ENCODE measurements at places on chromosomes 6 and 20.

DNA sequence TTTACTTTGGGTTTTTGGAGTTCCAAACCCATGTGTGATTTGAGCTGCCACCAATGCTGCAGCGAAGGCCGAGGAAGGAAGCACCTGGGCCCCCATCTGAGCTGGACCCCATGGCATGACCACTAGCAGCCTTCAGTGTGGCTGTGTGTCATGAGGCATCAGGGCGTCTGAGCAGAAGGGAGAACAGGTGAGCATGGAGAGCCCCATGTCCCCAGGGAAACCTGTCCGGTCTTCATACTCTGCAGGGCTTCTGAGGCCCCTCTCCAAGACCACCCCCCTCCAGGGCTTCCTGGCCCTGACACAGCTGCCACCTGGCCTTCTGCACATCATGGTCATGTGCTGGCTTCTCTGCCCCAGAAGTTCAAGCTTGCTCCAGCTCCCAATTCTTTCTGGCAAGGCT lies 169.1 kb upstream of the CST7 start:
- DNase-seq, result no peak

DNA sequence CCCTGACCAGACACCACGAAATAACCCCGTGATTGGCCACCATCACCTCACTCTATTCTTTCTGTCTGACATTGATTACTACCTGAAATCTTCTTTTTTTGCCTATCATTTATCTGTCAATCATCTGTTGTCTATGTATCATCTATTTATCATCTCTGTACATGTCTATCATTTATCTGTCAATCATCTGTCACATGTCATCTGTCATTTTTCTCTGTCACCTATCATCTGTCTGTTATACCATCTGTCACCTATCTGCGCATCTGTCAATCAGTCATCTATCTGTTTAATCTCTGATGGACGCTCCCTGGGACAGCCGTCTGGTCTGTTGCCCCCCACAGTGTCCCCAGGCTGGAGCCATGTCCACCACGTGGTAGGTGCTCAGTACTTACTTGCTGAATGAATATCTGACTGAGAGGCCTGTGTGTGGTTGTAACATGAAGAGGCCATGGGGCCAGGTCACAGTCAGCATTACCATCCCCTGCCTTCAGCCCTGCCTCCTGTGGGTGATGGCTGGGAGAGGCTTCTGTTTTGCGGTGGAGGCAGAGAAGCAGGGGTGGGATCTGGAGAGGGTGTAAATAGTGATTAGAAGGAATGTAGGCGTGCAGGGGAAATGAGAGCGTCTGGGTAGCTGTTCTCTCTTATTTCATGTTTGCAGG lies 302.7 kb downstream of the QKI start:
- no peak for DNase-seq

- no peak for DNase-seq
These were observed 77.3 kb upstream of the TMEM244 start for GRCh38 chr6:129938249-129939020.

DNA sequence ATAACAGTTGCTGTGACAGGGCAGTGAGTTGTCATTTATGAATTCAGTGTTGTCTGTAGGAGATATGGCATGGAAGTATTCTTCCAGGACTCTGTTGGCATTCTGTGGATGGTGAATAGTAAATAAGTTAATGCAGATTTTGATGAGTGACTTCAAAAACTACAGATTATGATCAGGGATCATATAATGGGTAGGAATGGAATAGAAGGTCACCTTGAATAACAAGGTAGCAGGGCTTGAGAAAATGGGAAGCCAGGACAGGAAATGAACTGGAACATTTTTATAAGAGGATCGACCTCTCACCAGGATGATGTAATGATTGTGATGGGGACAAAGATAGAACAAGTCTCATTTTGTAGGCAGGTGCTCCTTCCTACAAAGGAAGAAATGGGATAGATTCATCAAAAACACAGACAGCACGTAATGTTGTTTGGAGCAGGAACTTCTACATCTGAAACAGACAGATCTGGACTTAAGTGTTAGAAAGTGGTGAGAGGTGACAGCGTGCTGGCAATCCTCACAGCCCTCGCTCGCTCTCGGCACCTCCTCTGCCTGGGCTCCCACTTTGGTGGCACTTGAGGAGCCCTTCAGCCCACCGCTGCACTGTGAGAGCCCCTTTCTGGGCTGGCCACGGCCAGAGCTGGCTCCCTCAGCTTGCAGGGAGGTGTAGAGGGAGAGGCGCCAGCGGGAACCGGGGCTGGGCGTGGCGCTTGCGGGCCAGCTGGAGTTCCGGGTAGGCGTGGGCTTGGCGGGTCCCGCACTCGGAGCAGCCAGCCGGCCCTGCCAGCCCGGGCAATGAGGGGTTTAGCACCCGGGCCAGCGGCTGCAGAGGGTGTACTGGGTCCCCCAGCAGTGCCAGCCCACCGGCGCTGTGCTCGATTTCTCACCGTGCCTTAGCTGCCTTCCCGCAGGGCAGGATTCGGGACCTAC lies 30.8 kb upstream of the SSR1 start:
- no peak for DNase-seq

DNA sequence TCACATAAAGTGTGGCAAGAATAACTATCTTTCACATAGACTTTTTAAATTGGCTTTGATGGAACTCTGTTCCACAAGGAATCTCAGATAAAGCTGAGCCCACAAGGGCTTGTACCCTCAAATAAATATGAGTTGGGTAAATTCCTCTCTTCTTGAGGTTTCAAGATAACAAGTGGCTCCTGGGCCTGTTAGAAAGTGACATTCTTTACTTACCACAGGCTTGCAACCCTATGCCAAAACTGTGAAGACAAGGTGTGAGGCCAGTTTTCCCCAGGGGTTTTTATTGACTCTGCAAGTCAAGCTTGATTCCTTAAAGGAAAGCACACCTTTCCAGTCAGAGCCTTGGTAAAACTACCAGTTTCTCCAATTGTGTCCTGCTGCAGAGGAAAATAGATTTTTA lies 664.8 kb upstream of the GJE1 start:
- no peak for DNase-seq

DNA sequence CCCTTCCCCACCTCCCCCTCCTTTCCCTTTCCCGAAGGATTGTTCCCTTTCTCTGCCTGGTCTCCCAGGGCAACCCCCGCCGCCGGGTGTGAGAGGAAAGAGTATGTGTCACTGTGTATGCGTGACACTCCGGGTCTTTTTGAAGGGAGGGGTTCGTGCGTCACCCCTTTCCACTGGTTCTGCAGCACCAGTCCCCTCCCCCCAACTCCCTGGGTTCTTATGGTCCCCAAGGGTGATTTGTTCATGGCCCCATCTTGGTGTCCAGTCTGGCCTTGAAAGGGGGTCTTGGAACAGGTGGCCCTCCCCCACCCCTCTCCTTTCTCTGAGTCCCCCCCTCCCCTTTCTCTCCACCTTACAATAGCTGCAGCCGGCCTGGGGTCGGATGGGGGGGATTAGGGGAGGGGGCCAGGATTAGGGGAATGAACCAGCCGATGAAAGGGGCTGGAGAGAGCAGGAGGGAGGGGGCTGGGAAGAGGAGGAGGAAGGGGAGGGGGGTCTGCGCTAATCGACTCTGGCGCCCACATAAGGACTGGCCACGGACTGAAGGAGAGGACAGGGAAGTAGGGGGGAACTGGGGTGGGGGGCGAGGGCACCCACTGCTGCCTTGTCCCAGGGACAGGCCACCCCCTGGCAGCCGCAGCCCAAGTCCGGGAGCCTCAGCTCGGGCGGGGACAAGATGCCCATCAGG lies 1.3 kb upstream of the RING1 start:
- peak; percentile 58 for DNase-seq

GRCh38 chr6:111416529-111416928 lies 66.5 kb downstream of the REV3L start:
- DNase-seq, result no peak

DNA sequence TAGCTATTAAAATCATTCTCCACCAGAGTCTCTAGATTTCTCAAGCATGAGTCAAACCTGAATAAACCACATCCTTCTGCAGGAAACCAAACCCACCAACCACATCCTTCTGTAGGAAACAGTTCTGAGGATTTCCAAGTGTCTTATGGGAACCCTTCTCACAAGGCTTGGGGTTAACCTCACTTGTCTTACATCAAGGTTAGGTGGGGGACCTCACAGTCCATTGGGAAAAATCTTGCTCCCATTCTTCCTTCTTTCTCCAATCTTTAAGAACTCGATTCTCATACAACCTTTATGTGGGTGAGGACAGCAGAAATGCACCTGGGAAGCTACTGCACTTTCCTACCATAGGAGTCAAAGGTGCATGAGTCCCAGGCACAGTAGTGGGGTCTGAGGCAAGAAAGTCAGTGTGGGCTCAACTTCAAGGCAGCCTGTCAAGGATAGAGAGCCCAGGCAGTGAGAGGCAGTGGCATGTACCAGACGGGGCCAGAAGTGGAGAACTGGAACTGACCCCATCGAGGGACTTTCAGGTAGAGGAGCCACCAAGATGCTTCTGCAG lies 114.5 kb downstream of the SLC22A3 start:
- peak; percentile 56 for DNase-seq

GRCh38 chr6:168119539-168119938 lies 40.5 kb upstream of the FRMD1 start:
- no peak for DNase-seq

DNA sequence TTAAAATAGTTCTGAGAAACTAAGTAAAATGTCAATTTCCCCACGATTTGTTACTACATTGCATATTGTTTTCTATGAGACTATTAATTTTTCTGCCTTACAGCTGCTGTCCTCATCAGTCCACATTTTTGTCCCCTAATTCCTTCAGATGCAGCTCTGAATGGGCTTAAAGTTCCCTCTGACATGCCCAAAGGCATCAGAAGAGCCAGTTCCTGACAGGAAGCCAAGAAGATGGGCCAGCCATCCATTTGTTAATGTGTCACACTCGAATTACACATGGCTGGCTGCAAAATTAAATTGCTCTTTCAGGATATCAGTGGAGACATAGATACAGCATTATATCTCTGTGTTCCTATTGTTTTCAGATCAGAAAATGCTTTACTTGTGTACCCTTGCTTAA lies 1223.0 kb downstream of the EPHA7 start:
- no peak for DNase-seq

- DNase-seq, result no peak
These were observed 10.1 kb downstream of the SAMHD1 start for GRCh38 chr20:36941401-36941835.

GRCh38 chr20:56748476-56749377 lies 119.6 kb downstream of the TFAP2C start:
- no peak for DNase-seq

DNA sequence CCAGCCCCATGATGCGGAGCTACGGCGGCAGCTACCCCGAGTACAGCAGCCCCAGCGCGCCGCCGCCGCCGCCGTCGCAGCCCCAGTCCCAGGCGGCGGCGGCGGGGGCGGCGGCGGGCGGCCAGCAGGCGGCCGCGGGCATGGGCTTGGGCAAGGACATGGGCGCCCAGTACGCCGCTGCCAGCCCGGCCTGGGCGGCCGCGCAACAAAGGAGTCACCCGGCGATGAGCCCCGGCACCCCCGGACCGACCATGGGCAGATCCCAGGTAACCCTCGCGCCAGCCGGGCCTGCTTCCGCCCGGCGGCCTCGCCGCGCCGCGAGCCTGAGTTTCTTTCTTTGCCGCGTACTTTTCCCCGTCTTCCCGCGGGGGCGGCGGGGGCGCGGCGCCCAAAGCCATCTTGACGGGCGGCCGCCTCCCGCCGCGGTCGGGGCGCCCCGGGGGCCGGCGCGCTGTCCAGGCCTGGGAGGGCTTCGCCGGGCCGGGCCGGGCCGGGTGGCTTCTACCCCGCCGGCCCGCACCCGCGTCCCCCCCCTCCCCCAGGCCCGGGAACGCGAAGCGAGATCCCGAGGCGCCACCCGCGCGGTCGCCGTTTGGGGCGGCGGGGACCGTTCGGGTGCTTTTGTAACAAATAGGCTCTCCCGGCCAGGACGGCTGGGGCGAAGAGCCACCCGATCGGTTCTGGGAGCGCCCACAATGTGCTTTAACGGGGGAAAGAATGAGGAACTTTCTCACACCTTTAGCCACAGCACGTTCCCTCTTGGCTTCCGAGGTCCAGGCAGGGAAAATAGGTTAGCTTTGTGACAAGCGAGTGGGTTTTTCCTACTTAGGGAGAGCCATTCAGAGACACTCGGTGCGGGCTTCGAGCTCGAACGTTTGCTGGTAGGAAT lies 2.3 kb downstream of the ARID1B start:
- no peak for DNase-seq

DNA sequence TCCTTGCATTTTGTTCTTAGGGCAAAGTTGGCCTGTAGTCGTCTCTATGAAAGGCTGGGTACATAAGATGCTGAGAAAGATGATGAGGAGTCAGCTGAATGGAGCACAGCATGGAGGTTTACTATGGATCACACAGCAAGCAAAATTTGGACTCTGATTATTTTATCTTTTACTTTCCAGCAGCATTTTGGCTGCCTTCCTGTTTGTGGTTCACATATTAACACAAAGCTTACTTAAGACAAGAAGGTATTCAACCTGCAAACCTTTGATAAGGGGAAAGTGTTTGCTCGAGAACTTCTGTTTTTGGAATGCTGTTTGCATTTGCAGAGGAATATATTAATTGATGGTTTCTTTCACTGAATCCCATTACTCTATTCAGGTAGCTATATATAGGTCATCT lies 103.1 kb upstream of the ENPP5 start:
- no peak for DNase-seq

- no peak for DNase-seq
These were observed 16.4 kb downstream of the SLCO4A1 start for GRCh38 chr20:62658593-62659178.

DNA sequence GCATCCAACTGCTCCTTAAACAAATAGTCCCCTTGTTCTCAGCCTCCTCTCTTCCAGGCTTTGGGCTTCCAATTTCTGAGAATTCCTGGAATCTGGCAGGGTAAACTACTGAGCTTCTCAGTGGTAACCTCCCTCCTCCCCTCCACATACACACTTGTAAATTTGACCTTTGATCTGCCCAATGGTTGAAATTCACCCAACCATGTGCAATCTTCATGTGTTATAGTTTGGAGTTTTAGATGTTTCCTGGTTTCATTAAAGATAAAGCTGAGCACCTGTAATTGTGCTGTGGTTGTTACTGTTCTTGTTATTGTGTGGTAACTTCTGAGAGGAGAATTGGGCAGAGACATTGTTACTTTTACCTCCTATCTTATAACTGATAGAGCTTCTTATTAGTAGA lies 328.4 kb downstream of the TPBG start:
- no peak for DNase-seq

DNA sequence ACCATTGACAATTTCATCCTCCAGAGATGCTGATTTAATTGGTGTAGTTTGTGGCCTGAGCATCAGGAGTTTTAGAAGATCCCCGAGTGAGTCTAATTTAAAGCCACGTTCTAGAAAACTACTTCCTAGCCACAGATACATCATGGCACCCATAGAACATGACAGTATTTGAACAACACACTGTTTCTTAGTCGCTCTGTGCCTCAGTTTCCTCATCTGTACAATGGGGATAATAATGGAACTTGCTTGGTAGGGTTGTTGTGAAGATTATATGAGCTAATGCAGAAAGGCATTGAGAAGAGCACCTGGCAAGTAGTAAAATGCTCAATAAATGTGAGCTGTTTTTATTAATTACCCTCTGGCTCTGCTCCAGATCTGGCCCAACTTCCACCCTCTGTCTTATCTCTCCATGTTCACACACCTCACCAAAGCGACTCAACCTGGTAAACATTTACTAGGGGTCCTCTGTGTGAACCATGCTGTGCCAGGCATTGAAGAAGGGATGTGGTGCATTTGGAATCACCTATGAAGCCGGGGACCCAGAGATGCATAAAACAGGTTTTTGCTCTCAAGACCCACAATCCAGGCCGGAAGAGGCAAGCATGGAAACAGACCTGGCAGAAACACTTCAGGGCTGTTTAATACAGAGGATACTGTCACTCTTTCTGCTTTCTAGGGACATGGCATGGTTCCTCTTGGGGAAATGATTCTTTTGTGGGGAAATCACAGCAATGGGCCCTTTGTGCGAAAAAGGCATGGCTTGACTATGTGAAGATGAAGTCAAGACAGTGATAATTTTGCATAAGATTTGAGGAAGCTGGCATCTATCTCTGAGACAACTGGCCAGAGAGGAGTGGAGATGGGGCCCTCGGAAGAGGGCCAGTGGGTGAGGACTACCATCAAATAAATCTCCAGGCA lies 16.2 kb upstream of the MRPS18A start:
- no peak for DNase-seq

Data from GM04504 (cell line).